ENCODE measurements at places on chromosomes 4 and X.

DNA sequence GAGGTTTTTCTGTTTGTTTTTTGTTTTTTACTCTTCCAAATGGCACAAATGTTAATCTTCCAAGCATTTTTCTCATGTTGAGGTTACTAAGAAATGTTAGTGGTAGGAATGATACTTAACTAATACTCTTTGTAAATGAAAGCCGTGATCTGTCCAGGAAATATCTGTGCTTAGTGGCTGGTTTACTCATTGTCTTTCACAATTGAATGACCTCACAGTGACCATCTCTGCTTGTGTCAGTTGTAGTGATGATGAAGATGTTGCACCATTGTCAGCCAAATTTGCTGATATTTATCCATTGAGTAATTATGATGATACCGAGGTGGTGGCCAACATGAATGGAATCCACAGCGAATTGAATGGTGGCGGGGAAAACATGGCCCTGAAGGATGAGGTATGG lies 93.5 kb downstream of the TNIP2 start:
- peak; percentile 69 for DNase-seq

- no peak for DNase-seq
Measured at GRCh38 chrX:17567187-17567586, 170.1 kb upstream of the SCML1 start.

GRCh38 chrX:39730662-39731329 lies 367.0 kb downstream of the BCOR start:
- DNase-seq, result peak; percentile 23

GRCh38 chrX:74009041-74009440 lies 294.9 kb upstream of the ZCCHC13 start:
- DNase-seq, result no peak

DNA sequence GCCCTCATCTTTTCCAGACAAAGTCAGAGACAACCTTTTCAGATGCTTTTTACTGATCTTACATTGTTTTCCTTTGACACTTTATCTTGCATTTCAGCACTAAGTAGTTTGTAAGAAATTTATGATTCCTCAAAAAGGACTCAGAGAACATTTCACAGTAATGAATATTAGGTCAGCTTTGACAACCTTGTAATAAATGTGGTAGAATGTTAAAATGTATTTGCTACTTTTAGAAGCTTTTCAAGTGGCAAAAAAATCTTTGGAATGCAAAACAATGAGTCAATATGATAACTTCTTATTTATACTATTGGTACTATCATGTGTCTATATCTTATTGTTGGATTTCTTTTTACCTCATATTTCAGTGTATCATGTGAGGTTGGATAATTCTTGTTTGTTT lies 146.2 kb upstream of the FAT4 start:
- DNase-seq, result no peak

DNA sequence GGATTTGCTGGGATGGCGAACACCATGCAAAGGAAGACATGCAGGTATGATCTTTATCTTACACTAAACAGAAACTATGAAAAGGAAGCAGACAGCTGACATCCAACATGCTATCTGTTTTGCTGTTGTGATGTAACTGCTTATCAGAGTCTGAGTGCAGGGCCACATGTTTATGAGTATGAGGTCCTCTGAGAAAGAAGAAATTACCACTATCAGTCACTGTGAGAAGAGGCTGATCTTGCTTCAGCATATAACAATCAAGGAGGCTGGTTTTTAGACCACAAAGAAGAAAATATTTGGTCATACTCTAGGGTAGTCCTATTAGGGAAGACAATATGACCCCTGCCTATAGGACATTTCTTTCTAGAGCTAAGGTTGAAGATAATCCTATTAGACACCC lies 18.5 kb downstream of the CLGN start:
- no peak for DNase-seq

DNA sequence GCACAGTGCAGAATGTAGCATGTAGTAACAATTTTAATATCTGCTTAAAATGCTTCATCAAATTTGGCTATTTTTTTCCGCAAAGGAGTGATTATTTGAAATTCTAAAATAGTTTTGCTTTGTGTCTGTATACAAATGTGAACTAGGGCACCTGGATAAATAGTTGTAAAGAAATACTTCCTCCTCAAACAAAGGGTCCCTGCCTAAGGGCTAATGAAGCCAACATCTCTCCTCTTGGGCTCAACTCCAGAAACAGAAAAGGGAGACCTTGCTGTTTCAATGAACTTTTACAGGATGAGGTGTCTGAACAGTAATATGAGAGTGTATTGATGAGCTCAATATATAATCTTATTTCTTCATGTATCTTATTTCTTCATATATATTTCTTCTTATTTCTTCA lies 30.8 kb upstream of the SCOC start:
- DNase-seq, result no peak

DNA sequence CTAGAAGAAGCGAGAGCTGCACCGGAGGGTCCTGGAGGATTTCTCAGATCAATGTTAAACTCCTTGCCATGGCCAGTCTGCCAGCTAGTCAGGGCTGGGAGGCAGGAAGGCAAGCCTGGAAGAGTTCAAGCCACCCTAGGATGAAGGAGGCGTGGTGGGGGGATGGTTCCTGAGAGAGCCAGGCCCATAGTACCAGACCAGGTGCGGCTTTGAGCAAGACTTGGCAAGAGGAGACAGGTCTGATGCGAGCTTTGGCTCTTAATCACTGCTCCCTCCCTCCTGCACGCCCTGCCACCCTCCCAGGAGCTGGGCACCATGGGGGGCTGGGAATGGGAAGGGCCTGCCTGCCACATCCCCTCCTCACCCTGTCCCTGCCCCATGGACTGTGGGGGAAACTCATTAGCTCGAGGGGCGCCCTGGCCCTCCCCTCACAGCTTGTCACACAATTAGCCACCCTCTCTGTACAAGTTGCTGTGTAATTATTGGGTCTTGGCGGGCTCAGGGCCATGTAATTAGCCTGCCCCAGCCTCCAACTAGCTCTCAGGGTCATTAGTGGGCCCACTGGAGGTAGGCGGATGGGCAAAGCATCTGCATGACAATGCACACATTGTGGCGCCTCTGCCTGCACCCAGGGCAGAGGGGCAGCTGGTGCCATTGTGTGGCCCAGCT lies 50.3 kb downstream of the EFNB1 start:
- DNase-seq, result no peak

DNA sequence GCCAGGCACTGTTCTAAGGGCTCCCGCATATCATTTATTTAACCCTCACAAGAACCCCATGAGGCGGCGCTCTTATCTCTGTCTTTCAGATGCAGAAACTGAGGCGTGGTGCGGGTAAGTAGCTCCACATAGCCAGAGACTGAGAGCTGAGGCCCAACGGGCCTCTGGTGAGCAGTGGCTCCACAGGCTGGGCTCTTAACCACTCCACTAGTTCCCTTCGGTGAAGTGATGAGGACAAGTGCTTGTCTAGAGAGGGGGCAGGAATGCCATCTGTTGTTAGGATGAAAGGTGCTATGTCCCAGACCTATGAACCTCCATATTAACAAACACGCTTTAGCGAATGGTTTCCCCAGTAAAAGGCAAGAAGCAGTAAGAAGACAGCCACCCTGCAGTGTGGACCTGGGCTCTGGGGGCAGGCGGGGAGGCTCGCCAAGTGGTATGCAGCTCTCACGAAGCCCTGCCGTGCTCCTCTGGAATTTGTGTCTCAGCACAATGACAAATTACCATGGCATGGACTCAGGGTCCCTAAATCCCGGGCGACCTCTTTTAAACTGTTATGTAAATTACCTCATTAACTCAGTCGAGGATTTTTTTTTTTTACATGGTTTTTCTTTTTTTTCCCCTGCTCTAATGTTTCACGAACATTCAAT lies 20.9 kb upstream of the S100G start:
- no peak for DNase-seq

- no peak for DNase-seq
Measured at GRCh38 chrX:71168134-71168533, 23.5 kb downstream of the NLGN3 start.

- no peak for DNase-seq
Measured at GRCh38 chr4:186979961-186980745, 256.5 kb upstream of the FAT1 start.

GRCh38 chr4:100188829-100189228 lies 1.4 kb downstream of the DDIT4L start:
- no peak for DNase-seq

DNA sequence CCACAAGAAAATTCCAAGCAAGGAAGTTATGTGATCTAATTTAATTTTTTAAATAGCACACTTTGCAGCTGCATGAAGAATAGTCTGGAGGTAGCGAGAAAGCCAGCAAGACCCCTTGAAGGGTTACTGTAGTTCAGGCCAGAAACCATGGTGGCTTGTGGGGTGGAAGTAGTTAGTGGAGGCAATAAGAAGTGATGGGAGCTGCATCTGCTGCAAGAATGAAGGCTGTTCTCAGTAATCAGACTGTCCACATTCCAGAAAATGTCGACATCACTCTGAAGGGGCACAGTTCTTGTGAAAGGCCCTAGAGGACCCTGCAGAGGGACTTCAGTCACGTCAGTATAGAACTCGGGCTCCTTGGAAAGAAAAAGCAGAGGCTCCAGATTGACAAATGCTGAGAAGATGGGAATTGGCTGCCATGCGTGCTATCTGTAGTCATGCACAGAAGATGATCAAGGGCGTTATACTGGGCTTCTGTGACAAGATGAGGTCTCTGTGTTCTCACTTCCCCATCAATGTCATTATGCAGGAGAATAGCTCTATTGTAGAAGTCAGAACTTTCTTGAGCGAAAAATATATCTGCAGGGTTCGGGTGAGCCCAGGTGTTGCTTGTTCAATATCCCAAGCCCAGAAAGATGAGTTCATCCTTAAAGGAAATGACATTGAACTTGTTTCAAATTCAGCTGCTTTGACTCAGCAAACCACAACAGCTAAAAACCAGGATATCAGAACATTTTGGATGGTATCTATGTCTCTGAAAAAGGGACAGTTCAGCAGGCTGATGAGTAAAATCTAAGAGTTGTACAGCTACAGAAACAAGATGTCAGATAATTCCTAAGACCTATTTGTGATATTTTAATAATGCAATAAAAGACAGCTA lies 254.2 kb downstream of the CBR4 start:
- no peak for DNase-seq

GRCh38 chr4:8598391-8599090 lies 6.0 kb downstream of the CPZ start:
- no peak for DNase-seq

All from inflammatory macrophage treated with lipopolysaccharide for 1 hour (primary cell).